ENCODE measurements at places on chromosomes 1 and 21. TPM values are rescaled to one million over a fixed set of nuclear protein-coding genes. Genes with fewer than 3 reads are reported as not detected.

The LCE3D gene
- not detected for total RNA-seq

The OR2L13 gene
- total RNA-seq = not detected

The FAM167B gene
- 0.50 TPM for total RNA-seq

The CR1 gene
- not detected for total RNA-seq

The CD247 gene
- not detected for total RNA-seq

The PGLYRP4 gene
- total RNA-seq = not detected

Data from uterine smooth muscle cell (primary cell).